ENCODE measurements at places on chromosomes 1 and 21. TPM values are rescaled to one million over a fixed set of nuclear protein-coding genes. Genes with fewer than 3 reads are reported as not detected.
A peak's percentile ranks its signal among the peaks of the same experiment; 100 is the strongest.

GRCh38 chr1:228416217-228416933 lies at the start of gene TRIM17:
TRIM17 (minus strand) TSS chr1:228416861; CDS start chr1:228415072, 1,789 bp downstream.
- DNase-seq = no peak

- no peak for DNase-seq
Observed at GRCh38 chr1:17460219-17460618, 20.7 kb upstream of the RCC2 start.

- no peak for DNase-seq
Observed at GRCh38 chr21:15616864-15617574, 112.8 kb upstream of the USP25 start.

GRCh38 chr1:185244015-185244747 lies 72.9 kb downstream of the IVNS1ABP start:
- DNase-seq = peak; percentile 70

GSTM5 gene
- total RNA-seq = not detected

- DNase-seq = no peak
Observed at GRCh38 chr1:69700770-69701169, 133.0 kb downstream of the LRRC7 start.

All from kidney epithelial cell (primary cell).